ENCODE measurements at places on chromosomes 2 and 18.

GRCh38 chr2:118097657-118098056 lies 9.4 kb downstream of the INSIG2 start:
- peak; percentile 68 for DNase-seq

DNA sequence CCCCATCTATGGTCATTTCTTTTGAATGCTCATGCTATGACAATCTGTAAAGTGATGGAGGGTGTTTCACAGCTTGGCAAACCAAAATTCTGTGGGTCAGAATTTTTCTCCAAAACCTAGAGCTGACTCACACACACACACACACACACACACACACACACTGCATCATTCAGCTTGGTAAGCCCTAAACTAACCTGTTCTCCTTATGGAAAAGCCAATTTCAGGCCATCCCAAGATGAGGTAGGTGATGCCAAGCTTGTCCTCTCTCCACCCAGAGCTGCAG lies 45.0 kb upstream of the NRP2 start:
- no peak for DNase-seq

DNA sequence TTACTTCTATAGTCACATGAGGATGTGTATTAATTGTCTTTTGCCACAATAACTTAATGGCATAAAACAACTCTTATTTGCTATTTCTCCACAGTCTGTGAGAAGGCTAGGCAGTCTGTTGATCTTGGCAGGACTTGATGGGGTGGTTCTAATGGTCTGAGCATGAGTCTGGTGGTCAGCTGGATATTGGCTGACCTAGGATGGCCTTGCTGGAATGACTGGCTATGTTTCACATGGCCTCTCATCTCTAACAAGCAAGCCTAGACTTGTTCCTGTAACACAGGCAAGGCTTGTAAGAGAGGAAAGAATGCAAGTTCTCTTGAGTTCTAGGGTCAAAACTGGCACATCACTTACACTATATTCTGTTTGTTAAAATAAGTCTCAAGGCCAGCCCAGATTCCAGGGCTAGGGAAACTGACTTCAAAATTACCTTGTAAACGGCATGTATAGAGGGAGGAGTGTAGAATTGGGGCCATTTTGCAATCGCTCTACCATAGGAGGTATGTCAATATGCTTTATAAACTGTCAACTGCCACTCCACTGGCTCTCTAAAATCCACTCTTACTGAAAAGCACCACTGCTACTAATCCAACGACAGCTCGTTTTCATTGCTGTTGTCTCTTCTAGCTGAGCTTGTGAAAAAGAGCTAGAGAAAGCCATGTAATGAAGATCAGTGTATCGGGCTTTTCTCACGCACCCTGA lies 325.0 kb upstream of the PKDCC start:
- DNase-seq, result no peak

- DNase-seq, result peak; percentile 83
Measured at GRCh38 chr2:145258903-145259579, 739.1 kb upstream of the ZEB2 start.

- DNase-seq, result no peak
Measured at GRCh38 chr2:225076125-225076524, 33.9 kb upstream of the DOCK10 start.

DNA sequence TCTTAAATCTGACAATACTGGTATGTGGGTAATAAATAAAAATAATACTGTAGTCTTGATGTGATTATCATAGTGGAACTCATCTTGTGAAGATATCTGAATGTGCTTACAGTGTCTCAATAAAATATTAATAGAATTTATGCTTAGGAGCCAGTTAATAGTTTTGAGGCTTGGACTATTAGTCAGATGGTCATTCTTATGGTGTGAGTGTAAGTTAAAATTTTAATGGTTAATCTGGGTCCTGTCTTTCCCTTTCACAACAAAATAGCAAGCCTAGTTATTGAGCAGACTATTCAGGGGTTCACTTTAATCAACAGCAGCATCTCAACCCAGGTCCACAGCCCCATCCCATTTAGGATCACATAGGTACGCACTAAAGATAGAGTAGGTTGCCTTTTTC lies 138.9 kb downstream of the HAUS1 start:
- DNase-seq, result no peak

DNA sequence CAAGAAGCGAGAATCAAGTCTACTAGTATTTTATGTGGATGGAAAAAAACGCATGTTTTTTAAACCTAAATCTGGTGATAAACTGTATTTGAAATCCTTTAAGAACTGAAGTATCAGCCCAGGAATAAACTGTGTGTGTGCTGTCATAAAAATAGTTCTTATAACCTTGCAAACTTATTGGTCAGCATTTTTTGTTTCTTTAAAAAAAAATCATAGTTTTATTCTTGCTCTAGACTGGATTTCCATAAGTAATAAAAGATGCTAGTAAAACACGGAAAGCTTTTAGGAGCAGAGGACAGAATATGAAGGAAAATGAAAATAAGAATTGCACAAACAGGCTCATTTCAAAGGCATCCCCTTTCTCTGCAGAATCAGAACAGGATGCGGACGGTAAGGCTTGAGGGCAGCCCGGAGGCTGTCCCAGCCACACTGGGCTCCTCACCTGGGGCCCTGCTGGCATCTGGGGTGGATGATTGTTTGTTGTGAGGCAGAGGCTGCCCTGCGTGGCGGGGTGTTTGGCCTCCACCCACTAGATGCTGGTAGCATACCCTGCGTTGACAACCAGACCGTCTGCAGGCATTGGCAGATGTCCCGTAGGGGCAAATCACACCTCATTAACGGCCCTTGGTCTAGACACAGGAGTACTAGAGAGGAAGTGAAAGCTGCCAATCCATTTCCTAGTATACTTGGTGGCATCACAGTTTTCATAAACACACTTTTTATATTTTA lies 52.5 kb downstream of the MBP start:
- DNase-seq, result no peak

DNA sequence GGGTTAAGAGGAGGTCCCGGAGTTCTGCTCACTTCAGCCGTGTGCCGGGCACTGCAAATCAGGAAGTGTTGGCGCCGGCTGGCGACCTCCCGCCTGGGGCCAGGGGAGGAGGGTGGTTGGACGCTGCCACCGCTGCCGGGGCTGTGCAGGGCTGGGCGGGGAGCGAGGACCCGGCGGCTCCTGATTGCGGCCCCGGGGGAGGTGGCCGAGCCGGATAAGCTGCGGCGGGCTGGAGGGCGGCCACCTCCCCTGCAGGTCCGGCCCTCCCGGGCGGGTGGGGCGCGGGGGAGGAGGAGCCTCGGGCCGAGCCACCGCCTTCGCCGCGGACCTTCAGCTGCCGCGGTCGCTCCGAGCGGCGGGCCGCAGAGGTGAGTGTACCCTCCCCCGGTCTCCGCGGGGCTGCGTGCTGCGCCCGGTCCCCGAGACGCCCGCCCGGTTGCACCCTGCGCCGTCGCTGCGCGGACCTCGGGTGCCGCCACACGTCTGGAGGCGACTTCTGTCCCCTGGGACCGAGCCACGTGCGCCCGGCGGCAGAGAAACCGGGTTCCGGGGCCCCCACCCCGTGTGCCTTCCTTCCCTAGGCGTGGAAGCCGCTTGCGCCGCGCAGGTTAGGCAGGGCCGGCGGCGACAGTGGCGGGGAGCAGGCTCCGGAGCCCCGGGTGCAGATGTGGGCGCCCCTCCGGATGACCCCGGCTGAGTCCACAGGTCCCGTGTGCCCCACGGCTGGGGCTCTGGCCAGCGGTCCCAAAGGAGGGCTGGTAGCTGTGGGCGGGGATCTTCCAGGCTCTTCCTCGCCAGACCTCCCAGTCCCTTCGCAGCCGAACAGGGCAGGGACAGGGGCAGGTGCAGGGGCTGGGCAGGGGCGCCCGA lies at the start of gene STEAP3:
Gene STEAP3 (plus strand): TSS at position 314 of the 870 bp plus-strand sequence. CDS start 7,179 bp downstream, outside the sequence.
- peak; percentile 43 for DNase-seq

DNA sequence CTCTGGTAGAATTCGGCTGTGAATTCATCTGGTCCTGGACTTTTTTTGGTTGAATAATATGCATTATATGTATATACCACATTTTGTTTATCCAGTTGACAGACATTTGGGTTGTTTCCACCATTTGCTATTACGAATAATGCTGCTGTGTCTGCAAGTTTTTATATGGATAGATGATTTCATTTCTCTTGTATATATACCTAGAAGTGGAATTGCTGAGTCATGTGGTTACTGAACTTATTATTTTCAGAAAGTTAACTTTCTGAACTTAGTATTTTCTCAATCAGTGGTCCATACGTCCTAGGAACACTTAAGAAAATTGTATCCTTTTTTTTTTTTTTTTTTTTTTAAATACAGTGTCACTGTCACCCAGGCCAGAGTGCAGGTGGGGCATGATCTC lies 63.3 kb downstream of the RIF1 start:
- DNase-seq, result no peak

DNA sequence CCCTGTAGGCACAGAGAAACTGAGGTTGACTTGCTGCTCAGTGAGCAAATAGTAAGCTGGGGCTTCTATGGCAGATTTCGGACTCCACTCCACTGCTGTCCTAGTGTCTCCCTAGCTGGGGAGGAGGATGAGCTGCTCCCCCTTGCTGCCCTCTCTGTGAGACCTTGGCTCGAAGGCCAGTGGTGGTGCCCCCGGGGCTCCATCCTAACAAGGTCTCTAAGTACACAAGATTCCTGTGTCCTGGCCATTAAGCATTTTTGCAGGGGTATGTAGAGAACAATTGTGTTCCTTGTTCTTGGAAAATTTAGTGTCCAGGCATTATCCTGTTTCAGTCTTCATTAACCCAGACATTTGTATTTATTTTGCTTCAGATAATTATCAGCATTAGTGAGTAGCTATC lies 21.3 kb upstream of the BCL2L11 start:
- no peak for DNase-seq

DNA sequence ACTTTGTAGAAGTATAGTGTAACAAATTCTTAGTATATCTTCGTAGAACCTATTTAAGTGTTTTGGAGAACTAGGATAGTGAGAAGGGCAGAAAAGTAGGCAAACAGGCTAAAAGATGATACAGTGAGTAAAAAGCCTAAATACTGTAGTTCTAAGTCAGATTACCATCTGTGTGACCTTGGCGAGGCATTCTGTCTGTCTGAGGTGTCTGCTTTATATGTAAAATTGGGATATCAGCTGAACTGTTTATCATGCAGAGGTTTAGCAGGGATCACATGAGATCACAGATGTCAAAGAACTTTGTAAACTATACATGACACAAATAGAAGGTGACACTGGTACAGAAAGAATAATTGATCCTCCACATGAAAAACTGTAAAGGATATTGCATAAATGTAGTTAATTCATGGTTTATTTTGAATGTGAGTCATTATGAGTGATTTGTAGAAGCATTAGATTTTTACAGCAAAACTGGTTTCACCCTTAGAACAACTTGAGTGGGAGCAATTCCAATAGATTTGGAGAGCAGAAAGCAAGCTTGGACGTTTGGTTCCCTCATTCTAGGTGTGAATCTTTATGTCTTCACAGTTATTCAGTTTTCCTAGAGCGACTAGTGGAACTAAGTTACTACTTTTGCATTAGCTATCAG lies 41.9 kb downstream of the TAF1B start:
- no peak for DNase-seq

GRCh38 chr2:44242904-44243303 lies 32.4 kb upstream of the SLC3A1 start:
- DNase-seq, result no peak

GRCh38 chr2:178059681-178060080 lies 12.9 kb downstream of the PDE11A start:
- no peak for DNase-seq

DNA sequence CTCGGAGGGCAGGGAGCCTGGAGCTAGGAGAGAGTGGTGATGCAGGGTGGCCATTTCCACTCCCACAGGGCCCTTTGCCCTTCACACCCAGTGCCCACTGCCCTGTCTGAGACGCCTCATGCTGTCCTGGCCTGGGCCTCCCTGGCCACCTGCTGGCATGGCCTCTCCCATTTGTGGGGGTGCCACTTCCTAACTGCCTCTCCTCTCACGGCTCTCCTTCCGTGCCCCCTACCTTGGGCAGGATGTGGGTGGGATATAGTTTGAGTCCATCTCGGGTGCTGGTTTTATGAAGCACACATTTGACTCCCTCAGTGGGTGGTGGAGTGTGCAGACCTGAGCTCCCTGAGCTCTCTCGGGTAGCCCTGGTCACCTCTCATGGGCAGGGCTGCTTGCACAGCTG lies 46.0 kb downstream of the DGKD start:
- DNase-seq, result no peak

- DNase-seq, result no peak
Measured at GRCh38 chr18:13260197-13260934, 41.8 kb downstream of the LDLRAD4 start.

GRCh38 chr2:71269511-71270090 lies 42.7 kb upstream of the PAIP2B start:
- no peak for DNase-seq

GRCh38 chr2:111936881-111937280 lies 38.5 kb downstream of the MERTK start:
- no peak for DNase-seq

DNA sequence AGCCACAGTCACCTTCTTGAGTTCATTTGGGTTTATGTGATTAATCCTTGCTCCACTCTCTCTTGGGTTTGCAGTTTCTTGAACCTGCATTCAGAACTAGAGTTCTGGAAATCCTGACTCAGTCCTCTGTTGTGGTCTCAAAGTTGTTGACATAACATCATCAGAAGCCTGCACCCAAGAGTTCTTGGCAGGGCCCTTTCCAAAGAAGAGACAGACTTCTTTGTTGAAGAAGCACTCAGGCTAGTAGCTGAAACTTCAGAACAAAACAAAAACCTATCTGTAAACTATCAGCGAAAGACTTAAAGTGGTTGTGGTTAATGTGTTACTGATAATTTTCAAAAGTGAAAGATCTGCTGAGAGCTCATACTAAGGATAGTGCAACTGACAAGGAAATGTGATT lies 120.8 kb downstream of the FAM168B start:
- DNase-seq, result no peak
